Esophagus muscularis mucosa (tissue), 4 donors: ENCODE measurements at places on chromosomes 5 and 9. TPM values are rescaled to one million over a fixed set of nuclear protein-coding genes. Genes with fewer than 3 reads are reported as not detected.

NMUR2 gene
- total RNA-seq, result not detected

GNA14 gene
- 9.4 TPM for total RNA-seq

SPATA24 gene
- total RNA-seq, result 2.9 TPM

GNG10 gene
- 28.4 TPM for total RNA-seq

IFNA13 gene
- not detected for total RNA-seq

TMEM171 gene
- not detected for total RNA-seq

HK3 gene
- 4.2 TPM for total RNA-seq

NOXA1 gene
- 2.7 TPM for total RNA-seq

HEMGN gene
- total RNA-seq, result not detected

LCN15 gene
- total RNA-seq, result not detected

ELOVL7 gene
- 6.1 TPM for total RNA-seq

PCDHB15 gene
- 7.0 TPM for total RNA-seq

DMAC1 gene
- total RNA-seq, result 15.4 TPM

GRCh38 chr5:102713682-102714231 is 41.3 kb upstream of the PAM start:
- DNase-seq, result no peak

- no peak for DNase-seq
Measured at GRCh38 chr9:100590481-100590880, 12.6 kb downstream of the CAVIN4 start.

DNA sequence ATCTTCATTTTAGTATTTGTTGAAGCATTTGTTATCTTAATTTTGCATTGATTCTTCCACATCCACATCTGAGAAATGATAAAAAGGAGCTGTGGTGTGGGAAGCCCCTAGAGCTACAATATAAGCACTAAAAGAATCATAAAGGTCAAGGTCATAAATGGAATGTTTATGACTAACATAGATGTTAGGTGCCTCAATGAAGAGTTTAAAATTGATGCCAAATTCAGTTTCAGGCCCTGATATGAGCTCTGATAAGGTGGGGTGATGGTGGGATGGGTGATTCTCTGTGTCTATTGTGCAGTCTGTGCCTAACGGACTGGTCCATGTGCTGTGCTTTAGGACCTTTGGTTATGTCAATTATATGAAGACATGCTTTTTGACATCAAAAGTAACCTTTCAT is 61.2 kb upstream of the CAMK4 start:
- no peak for DNase-seq

DNA sequence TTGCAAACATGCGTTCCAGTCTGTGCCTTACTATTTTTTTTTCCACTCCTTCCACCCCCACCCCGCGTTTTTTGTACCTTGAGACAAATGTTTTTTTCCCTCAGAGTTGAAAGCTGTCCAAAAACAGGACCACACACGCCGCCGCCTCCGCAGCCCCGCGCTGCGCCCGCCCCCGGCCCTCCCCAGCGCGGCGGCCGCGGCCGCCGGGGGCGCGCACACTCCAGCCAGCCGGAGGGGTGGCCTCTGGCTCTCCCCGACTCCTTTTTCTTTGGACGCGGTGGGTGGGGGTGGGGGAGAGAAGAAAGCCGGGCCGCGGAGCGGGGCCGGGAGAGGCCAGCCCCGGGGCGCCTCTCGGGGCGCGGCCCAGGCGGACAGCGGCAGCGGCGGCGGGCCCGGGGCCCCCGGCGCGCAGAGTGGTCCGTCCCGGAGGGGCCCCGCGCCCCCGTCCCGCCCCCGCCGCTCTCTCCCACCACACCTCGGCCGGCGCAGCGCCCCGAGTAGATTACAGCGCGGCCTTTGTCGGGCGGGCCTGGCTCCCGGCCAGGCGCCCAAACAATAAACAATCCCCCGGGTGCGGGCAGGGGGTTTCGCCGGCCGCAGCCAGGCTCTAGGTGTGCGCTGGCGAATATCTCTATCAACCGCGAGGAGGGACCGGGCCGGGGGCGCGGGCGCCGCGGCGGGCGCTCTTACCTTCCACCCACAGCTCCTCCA is 10.9 kb downstream of the PTCH1 start:
- DNase-seq, result no peak

- no peak for DNase-seq
Measured at GRCh38 chr5:41763574-41763973, 106.7 kb downstream of the OXCT1 start.

DNA sequence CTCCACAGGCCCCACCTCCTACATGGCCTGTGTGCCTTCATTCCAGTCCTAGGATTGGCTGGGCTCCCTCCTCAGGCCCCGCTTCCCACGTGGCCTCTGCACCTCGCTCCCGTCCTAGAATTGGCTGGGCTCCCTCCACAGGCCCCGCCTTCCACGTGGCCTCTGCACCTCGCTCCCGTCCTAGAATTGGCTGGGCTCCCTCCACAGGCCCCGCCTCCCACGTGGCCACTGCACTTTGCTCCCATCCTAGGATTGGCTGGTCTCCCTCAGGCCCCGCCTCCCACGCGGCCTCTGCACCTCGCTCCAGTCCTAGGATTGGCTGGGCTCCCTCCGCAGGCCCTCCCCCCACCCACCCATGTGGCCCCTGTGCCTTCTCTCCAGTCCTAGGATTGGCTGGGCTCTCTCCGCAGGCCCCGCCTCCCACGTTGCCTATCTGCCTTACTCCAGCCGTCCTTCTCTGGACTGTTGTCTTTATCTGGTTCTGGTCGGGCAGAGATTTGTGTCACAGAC is 45.3 kb upstream of the CACNA1B start:
- no peak for DNase-seq

- DNase-seq, result no peak
Measured at GRCh38 chr9:89812556-89813181, 207.9 kb downstream of the GADD45G start.

- no peak for DNase-seq
Measured at GRCh38 chr5:75558981-75559632, 47.4 kb downstream of the POLK start.

DNA sequence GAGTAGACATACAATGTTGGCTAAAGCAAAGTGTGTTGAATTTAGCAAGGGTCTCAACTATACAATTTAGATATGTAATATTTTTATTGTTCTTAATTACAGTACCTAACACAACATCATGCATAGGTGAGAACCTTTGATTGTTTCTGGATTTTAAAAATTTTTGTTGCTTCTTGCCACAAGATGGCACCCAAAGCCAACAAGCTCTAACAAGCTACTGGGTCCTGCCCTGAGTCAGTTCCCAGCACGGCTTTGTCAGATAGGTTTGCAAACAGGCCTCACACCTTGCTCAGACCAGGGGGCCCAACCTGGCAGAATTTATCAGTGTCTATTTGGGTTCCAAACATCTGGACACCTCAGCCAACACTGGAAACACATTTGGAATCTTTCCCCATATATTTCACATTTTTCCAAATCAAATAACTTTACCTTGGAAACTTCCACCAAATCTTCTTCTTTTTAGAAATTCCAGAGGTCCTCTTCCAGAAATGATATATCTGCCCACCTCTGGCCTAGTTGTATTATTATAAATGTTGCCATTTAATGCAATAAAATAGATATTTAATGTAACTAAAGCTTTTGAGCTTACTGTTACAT is 49.5 kb upstream of the EGFLAM start:
- peak; percentile 60 for DNase-seq

GRCh38 chr9:123639743-123640142 is 283.7 kb downstream of the CRB2 start:
- no peak for DNase-seq

DNA sequence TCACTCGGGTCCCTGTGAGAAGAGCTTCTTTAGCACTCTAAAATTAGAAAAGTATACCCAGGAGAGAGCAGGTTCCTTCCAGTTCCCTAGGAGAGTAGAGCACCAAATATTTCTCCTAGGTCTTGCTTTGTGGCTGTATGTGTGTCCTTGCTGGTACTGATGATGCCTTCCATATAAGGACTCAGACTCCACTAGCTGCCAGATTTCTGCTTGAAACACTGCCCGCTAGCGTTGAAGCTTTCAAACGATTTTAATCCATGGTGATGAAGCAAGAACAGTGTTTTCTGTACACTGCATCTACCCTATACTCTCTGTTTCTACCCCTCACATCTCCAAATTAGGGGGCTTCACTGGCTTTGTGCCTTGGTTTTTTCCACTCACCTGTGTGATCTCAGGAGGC is 2.4 kb upstream of the SMC2 start:
- no peak for DNase-seq

GRCh38 chr9:84867186-84867585 is 197.7 kb downstream of the NTRK2 start:
- DNase-seq, result no peak

DNA sequence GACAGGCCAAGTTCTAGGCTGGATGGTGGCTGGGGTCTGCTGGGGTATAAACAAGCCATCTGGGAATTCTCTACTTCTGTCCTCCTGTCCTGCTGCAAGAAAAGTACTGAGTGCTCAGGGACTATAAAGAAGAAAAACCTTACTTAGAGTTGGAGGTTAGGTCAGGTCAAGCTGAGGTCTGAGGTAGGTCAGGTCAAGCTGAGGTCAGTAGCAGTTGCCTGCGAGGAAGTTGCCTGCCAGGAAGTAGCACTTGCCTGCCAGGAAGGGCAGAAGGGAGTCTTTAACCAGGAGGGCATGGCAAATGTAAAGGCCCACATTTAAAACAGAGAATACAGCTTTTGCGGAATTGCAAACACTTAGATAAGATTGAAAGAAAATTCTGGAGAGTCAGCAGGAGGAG is 51.3 kb upstream of the PRLR start:
- DNase-seq, result no peak

- DNase-seq, result no peak
Measured at GRCh38 chr5:61887271-61887670, 418.7 kb upstream of the KIF2A start.

DNA sequence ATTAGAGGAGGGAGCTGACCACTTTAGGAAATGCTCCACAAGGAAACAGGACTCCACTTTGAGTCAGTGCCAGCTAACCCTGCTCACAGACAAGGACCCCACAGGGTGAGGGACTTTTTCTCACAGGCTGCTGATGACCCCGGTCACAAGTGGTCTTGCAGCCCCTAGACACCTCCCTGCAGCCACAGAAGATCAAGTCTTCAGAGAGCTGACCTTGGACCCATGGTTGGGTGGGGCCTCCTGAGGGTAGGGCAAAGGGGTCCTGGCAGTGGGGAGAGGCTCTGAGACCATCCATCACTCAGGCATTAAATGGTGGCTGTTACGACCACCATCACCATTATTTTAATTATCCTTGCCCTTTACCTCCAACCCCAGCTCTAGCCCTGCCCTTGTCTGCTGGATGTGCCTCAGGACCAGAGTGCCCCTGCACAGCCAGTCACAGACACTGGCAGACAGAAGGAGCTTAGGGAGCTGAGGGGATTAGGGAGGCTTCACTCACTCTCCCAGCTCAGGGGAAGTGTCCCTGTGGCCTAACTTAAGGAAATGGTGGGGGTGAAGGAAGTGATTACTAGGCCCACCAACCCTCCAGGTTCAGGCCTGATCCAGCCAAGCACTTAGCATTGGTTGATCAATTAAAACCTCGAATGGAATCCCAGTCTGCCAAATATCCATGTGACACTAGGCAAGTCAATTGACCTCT is 1.6 kb downstream of the ACSL6 start:
- DNase-seq, result no peak

DNA sequence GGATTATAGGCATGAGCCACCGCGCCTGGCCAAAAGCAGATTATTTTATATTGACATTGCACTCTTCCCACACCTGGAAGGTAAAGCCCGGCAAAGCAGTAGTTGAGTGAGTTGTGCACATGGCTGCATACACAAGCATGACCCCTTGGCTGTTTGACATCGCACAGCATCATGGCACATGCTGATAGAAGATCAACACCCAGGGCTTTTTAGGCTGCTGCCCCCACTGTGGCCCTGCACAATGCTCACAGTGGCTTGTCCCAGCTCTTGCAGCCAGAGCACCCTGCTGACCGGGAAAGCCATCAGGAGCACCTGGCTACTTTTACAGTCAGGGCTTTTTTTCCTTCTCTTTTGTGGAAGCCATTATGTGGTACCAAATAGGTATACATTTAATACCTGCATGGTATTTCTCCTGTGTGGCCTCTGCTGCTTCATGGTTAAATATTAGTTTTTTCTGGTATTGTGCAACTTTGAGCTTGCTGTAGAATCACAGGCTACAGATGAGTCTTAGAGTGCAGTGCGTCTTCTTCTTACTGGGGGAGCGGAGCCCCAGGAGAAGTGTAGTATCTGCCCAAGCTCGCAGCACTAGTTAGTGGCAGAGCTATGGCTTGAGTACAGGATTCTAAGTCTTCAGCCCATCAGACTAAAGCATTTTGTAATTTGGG is 264.5 kb downstream of the AOPEP start:
- DNase-seq, result no peak

DNA sequence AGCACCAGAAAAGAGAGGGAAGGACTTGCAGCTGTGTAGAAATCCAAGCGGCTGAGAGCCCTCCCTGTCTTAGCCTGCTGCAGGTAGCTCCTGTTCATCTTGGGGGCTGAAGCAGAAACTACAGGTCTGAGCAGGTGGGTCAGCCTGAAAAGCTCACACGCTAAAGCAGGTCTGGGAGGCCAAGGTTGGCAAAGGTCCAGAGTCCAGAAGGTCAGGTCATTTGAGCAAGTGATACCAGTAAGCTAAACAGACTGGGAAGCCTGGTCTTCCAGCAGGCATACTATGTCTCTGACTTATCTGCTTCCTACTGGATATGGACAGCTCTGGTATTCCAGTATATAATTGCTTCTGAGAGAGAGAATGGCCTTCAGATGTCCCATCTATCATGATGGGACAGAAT is 26.2 kb downstream of the PTCD2 start:
- no peak for DNase-seq

DNA sequence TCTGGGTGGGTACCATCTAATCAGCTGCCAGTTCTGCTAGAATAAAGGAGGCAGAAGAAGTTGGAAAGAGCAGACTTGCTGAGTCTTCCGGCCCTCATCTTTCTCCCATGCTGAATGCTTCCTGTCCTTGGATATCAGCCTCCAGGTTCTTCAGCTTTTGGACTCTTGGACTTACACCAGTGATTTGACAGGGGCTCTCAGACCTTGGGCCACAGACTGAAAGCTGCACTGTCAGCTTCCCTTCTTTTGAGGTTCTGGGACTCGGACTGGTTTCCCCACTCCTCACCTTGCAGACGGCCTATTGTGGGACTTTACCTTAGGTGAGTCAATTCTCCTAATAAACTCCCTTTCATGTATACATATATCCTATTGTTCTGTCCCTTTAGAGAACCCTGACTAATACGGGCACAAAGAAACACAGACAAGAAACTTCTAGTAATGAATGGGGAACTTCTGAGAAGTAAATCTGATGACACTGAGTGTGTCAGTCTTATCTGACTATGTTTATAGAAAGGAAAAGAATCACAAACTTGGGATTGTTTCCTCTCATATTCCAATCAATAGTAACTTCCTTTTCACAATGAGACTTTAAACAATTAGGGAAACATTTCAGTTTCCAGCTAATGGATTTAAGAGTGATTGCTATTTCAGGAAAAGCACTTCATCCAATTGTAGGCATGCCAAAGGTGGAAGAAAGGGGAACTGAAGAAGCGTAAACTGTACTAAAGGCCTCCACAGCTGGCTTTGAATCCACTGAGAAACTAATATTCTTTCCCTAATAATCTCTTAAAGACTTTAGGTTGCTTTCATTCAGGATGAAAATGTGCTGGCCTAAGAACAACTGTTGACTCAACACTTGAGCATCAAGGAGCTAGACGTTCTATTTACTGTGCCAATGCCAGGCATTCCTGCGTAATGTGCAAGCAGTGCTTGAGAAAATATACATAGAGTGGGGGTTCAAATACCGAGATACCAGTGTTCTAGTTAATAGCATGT is 127.9 kb upstream of the PTGER4 start:
- no peak for DNase-seq
